ENCODE measurements at places on chromosomes 2 and 18.

GRCh38 chr2:40321822-40322221, 130.1 kb downstream of the SLC8A1 start:
- no peak for DNase-seq

GRCh38 chr2:233989221-233989858, 61.2 kb upstream of the SPP2 start:
- no peak for DNase-seq

- no peak for DNase-seq
These were observed 72.2 kb upstream of the MYCN start for GRCh38 chr2:15868186-15868585.

- DNase-seq: no peak
These were observed 108.8 kb downstream of the NCK2 start for GRCh38 chr2:105853354-105854088.

DNA sequence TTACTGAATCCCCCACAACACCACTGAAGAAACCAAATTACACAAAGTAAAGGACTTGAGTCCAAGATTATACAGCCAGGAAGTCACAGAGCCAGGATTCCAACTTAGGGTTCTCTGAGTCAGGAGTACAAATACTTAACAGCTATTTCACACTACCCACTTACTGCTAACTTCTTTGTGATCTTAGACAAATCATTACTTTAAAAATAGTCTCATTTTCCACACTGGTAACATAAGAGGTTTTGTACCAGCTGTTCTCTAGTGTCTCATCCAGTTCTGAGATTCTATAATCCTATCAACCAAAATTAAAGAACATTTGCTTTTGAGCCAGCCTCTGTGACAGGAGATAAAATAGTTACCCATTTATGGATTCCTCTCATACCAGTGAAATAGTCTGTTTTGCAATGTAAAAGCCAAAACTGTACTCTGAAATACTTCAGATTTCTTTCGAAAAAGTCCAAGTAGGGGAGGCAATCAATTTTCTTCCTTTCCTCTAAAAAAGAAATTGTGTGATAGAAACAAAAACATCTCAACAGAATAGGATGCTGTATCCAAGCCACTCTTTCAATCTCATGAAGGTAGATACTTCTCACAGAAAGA, 157.6 kb downstream of the LRATD1 start:
- no peak for DNase-seq

GRCh38 chr2:85672456-85672855, 4.5 kb upstream of the SFTPB start:
- DNase-seq: no peak

DNA sequence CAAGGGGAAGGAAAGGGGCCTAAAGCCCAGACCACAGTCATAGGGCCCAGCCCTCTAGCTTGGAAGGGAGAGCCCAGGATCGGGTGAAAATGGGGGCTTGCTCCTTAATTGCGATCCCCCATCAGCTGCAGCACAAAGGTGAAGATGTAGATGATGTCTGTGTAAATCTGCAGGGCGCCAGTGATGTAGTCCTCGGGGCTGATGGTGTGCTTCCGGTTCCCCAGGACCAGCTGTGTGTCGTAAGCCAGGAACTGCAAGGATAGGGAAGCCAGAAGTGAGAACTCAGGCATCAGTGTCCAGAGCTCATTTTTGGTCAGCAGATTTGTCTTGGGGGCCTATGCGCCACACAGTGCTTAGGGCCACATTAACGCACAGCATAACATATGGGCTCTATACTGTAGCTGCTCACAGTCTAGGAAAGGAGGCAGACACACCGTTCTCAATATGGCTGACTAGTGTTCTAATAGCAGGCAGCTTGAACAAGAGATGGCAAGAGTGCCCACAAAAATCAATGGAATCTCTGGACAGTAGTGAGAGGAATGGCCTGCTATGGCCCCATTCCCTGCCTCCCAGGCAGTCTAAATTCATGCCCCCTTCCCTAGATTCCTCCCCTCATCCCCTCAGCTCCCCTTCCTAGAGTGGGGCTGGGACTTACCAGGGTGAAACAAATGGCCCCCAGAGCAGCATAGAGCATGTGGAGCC, 5.2 kb downstream of the PNKD start:
- DNase-seq: no peak

DNA sequence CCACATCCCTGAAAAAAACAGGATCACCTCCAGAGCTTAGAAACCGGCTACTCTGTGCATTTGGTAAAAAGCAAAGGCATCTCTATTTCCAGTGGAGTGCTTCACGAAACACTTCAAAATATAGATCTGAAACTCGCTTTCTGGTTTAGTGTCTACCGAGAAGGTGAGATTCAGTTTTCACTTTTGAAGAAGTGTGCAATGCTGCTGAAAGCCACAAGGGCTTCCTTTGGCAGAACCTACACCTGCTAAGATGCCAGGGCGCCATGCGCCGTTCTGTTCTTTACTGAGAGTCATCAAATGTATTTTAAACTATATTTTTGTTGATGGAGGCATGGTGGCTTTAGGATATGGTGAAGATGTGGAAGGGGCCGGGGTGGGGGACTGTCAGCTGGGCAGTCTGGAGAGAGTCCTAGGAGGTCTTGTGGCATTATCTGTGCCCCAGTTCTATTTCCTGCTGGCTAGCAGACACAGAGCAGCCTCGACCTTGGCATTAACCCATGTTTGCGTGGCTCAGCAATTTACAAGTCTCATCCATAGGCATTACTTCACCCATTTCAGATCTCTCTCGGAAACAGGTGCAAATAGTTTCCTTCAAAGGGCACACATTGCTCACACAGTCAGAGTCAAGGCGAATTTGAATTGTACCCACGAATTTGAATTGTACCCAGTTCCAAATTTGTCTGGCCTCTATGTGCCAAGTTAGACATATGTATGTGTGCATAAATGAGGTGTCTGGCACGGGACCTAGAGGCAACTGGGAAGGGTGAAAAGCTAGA, 46.7 kb upstream of the KCNF1 start:
- no peak for DNase-seq

GRCh38 chr18:32287249-32287648, 97.4 kb downstream of the MEP1B start:
- no peak for DNase-seq

- DNase-seq: no peak
These were observed 124.3 kb downstream of the TMEM18 start for GRCh38 chr2:552906-553305.

GRCh38 chr2:3712831-3713503, 9.6 kb downstream of the DCDC2C start:
- no peak for DNase-seq

- no peak for DNase-seq
These were observed 40.8 kb upstream of the PTMA start for GRCh38 chr2:231667496-231667895.

GRCh38 chr2:118921646-118922045, 20.3 kb upstream of the MARCO start:
- no peak for DNase-seq

DNA sequence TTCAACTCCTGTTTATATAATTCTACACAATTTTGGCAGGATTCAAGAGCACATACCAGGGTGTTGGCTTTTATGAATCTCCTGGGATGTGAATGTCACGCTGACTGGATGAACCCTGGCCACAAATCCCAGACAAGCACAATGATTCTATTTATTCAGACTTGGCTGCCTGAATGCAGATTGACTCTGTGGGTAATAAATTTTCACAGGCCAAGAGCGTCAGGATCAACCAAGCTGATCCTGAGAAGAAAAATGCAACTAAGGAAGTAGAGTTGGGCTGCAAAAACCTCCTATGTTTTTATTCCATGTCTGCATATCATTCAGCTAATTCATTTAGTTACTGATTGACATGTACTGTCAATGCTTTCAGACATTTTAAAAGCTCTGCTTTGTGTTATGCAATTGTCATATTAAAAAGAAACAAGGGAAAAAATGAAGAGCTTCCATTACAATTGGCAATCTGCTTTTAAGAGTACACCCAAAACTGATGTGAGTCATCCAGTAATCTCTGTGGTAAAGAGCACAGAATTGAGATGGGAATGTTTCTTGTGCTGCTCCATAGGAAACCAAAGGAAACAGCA, 173.0 kb upstream of the REV1 start:
- peak; percentile 58 for DNase-seq

DNA sequence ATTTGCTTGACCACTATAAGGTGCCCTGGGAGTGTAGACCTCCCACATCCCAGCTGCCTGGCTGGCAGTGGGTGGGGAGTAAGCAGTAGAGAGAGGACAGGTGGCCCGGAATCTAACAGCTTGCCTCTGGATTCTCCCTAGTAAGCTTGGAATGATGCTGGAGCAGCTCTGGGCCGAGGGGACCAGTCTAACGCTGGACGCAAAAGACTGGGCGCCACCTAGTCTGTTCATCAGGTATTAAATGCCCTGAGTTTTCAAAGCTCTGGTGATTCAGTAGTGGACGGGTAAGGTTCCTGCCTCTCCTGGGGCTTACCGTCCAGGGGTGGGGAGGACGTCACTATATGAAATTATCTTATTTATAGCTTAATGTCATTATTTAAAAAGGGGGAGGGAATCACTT, 648 bp upstream of the LYPD6B start:
- no peak for DNase-seq

GRCh38 chr2:99445065-99445464, 44.8 kb downstream of the REV1 start:
- no peak for DNase-seq

- no peak for DNase-seq
These were observed 279.7 kb downstream of the MBD2 start for GRCh38 chr18:53944721-53945120.

- no peak for DNase-seq
These were observed 320.9 kb upstream of the MC4R start for GRCh38 chr18:60693426-60693825.

DNA sequence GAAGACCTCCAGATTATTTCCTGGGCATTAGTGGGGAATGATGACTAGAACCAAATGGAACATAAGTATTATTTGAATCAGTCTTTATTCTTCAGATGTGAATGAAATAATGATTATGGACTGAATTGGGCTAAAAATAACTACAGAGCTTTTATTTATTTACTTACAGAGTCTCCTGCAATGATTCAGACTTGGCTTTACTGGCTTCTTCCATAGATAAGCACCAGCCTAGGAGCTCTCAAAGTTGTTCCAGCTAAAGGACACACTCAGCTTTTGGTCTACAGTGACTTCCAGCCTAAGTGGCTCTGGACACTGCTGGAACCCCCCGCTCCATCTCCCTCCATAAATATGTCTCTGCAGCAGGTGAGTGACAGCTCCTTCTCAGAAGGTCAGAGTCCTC, 24.3 kb upstream of the ARHGAP25 start:
- DNase-seq: no peak

DNA sequence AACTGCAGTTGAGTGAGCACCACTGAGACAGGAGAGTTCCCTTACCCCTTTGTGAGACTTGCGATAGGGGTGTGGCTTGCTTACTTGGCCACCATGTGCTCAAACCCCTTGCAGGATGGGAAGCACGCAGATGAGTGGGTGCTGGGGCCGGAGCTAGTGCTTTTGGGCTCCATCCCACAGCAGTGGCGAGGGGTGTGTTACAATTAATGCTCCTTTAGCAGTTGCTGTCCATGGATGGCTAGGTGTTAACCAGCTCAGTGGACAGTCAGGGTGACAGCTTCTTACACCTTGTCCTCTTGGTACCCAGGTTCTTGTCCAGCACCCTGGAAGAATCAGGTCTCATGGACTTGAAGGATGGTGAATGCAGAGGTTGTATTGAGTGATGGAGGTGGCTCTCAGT, 103.9 kb downstream of the SH3RF3 start:
- no peak for DNase-seq

DNA sequence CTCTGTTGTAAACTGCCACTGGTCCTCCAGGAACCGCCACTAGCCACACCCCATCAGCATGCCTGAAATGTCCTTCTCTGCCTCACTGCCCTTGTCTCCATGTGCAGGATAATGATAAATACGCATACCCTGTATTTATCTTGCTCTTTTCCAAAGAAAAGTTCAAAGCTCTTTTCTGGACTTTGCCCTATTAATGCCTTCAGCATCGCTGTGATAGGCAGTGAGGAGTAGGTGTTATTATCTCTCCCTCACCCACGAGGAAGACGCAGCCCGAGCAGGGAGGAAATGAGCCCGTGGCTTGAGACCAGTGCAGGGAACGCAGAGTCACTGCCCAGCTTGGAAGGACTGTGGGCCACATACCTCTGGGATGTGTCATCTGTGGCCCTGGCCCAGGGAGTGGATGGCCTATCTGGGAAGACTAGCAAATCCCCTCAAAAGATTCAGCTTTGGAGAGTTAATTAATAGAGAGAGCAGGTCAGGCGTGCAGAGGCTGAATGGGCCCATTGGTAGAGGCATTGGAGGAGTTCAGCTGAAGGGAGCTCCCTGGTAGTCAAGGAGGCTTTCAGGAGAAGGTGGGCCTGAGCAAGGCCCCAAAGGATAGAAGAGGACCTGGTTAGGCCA, 39.5 kb upstream of the MCFD2 start:
- DNase-seq: peak; percentile 91

DNA sequence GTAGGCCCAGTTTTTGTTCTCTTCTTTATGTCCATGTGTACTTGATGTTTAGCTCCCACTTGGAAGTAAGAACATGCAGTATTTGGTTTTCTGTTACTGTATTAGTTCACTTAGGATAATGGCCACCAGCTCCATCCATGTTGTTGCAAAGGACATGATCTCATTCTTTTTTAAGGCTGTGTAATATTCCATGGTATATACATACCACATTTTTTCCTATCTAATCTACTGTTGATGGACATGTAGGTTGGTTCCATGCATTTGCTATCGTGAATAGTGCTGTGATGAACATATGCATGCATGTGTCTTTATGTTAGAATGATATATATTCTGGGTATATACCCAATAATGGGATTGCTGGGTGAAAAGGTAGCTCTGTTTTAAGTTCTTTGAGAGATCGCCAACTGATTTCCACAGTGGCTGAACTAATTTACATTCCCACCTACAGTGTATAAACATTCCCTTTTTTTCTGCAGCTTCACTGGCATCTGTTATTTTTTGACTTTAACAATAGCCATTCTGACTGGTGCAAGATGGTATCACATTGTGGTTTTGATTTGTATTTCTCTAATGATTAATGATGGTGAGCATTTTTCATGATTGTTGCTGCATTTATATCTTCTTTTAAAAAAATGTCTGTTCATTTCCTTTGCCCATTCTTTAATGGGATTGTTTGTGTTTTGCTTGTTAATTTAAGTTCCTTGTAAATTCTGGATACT, 22.9 kb downstream of the LTBP1 start:
- DNase-seq: no peak

DNA sequence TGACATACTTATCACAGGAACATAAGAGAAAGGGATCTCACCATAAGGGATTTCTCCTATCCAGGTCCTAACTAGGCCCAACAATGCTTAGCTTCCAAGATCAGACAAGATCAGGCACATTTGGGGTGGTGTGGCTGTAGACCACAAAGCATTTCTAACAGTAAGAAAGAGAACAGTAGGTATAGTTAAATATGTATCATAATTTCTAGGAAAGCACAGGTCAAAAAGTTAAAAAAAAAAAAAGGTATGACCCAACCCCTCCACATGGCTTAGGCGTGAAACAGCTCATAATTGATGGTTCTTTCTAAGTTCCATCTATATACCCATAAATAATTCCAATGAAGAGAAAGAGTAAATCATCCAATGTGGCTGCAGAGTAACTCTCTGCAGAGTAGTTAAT, 6.9 kb downstream of the PRKD3 start:
- no peak for DNase-seq
